HCEC 1CT (cell line): ENCODE measurements at places on chromosomes 2 and 18.

- no peak for DNase-seq
Observed at GRCh38 chr18:13455960-13456481, 237.5 kb downstream of the LDLRAD4 start.

GRCh38 chr18:56647071-56647470 lies 4.1 kb upstream of the WDR7 start:
- no peak for DNase-seq

- no peak for DNase-seq
Observed at GRCh38 chr2:25814681-25815080, 63.6 kb downstream of the ASXL2 start.

DNA sequence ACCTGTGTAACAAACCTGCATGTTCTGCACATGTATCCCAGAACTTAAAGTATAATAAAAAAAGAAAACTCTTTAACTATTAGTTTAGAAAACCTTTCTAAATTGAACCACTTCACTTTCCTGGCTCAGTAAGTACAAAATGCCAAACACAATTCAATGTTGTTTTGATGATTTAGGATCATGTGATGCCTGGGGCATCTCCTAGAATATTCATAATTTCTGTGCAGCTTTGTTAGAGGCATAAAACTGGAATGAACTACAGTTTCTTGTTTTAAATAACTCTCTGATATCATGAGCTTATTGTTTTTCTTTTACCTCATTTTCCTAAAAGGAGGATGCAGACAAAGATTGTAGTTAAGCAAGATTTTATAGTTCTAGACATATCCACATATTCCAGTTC lies 139.0 kb upstream of the SESTD1 start:
- no peak for DNase-seq
